ENCODE measurements at places on chromosomes 6 and 20.

DNA sequence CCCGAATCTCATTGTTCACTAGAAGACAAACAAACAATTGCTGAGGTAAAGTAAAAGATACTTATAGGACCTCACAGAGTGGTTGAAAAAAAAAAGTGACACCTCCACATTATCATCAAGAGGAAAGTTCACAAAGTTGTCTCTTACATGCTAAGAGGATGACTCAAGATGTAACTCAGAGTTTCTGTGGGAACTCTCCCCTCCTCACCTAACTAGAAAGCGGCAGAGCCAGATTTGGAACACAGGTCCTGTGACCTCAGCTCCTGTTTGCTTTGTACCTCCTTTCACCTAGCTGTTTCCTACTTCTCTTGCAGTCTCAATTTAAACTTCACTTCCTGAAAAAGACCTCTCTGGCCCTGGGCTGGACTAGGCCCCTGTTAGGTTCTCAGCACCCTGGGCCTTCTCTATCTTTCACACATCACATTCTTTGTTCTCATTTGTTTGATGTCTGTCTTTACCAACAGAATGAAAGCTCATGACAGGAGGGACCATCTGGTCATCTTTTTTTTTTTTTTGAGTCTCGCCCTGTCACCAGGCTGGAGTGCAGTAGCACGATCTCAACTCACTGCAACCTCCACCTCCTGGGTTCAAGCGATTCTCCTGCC lies 60.8 kb downstream of the CD24 start:
- peak; percentile 75 for ATAC-seq
- H3K4me1 ChIP-seq = no peaks in the 10 kb centered on the region
- peaks cover 2% of the 10 kb centered on the region for H3K27me3 ChIP-seq
- H3K36me3 ChIP-seq = no peaks in the 10 kb centered on the region
- H3K4me3 ChIP-seq = no peak overlapping the region

DNA sequence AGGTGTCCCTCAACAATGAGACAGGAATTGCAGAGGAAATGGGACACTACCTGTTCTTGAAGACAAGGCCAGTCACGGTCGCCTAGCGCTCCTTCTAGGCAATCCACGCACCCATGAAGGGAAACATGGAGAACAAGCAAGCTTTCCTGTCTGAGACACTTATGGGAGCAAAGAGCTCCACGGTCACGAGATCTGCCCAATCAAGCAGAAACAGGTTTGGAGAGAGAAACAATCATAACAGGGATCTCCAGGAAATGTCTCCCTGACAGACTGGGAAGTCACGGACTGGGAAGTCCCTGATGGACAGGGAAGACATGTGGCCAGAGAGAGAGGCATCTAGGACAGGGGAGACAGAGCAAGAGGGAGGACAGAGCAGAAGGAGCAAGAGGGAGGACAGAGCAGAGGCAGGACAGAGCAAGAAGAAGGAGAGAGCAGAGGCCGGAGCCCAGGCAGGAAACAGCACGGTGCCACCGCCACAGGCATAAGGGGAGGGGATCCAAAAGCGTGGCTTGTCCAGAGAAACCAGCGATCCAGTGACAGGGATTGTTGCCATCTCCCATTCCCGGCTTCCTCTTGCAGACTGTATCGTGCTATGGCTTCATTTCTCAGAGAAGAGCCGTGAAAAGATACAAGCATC lies 167.8 kb upstream of the ZNF337 start:
- H3K36me3 ChIP-seq = no peaks in the 10 kb centered on the region
- peaks cover 22% of the 10 kb centered on the region for H3K4me1 ChIP-seq
- no peak for ATAC-seq
- peak overlapping the region; percentile 58 for H3K4me3 ChIP-seq

DNA sequence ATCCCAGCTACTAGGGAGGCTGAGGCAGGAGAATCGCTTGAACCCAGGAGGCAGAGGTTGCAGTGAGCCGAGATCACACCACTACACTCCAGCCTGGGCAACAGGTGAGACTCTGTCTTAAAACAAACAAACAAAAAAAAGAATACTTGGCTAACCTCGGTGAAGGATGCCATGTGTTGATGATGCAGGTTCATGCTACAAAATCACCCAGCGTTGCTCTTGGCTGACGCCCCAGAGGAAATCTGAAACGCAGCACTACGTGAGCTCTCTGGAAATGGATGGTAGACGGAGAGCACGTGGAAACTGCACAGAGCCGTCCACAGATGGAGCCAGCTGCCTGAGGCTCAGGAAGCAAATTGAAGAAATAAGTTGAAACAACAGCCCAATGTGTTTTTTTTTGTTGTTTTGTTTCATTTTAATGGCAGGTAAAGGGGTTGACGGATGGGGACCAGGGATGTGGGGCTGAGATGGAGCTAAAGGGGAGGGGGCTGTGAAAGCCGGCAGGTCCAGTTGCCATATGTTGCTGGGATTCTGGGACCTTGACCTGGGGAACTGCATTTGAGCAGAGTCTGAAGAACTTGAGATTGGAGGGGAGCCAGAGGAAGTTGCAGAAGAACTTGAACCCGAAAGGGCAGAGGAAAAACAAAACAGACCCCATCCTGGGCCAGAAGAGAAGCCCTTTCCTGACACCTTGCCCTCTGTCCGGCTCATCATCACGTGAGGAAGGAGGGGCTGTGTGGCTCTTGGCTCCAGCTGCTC lies 12.8 kb upstream of the MANBAL start:
- no peaks in the 10 kb centered on the region for H3K27me3 ChIP-seq
- no peaks in the 10 kb centered on the region for H3K36me3 ChIP-seq
- H3K4me3 ChIP-seq = peak overlapping the region; percentile 19
- peak; percentile 29 for ATAC-seq
- H3K27ac ChIP-seq = peak overlapping the region; percentile 50
- peaks cover 8% of the 10 kb centered on the region for H3K4me1 ChIP-seq

DNA sequence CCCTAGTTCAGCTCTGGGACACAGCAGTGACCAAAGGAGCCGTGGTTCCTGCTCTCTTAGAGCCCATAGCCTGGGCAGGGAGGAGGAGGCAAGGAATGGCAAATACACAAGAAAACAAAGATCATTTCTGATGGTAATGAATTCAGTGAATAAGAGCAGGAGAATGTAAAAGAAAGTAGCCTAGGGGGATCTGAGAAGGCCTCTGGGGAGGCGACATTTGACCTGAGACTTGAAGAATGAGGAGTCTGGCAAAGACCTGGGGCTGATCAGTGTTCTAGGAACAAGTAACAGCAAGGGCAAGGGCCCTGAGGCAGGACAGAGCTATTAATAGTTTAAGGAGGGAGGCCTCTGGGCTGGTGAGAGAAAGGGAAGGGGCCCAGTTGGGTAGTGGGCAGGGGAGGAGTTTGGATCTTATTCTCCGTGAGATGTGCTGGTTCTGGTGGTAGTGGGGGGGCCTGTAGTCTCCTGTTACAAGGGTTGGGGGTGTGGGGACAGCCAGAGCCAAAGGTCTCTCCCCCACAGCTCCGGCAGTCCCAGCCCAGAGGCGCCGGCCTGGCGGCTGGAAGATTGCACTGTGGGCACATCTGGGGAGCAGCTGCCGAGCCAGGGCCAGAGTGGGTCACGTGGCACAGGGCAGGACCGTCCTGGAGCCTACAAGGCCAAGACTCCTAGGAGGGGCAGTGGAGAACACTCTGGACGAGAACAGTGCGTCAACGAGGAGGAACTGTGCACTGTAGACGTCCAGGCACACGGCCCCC lies 9.3 kb upstream of the ID1 start:
- H3K4me3 ChIP-seq = no peak overlapping the region
- H3K27me3 ChIP-seq = peaks cover 4% of the 10 kb centered on the region
- H3K4me1 ChIP-seq = no peaks in the 10 kb centered on the region
- no peak for ATAC-seq

GRCh38 chr6:85390105-85390728 lies 59.7 kb upstream of the NT5E start:
- no peak overlapping the region for H3K27ac ChIP-seq
- peaks cover 5% of the 10 kb centered on the region for H3K4me1 ChIP-seq
- no peak for ATAC-seq
- no peak overlapping the region for H3K4me3 ChIP-seq
- peaks cover 11% of the 10 kb centered on the region for H3K27me3 ChIP-seq

GRCh38 chr6:111342913-111343312 lies 140.1 kb downstream of the REV3L start:
- H3K27ac ChIP-seq = peak overlapping the region; percentile 82
- no peaks in the 10 kb centered on the region for H3K27me3 ChIP-seq
- peaks cover 18% of the 10 kb centered on the region for H3K4me1 ChIP-seq
- peak overlapping the region; percentile 35 for H3K4me3 ChIP-seq
- ATAC-seq = peak; percentile 55

DNA sequence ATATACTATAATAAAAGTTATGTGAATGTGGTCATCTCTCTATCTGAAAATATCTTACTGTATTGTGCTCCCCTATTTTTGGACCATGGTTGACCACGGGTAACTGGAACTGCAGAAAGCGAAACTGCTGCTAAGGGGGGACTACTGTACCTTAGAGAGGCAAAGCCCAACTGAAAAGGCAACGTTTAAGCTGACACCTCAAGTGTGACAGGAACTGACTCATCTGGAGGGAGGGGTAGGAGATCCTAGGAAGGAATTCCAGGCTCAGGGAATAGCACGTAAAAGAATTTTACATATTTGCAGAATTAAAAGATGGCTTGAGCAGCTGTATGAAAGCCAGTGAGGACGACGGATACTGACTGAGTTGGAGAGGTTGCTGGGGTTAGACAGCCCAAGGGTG lies 34.8 kb downstream of the ELOVL2 start:
- H3K4me3 ChIP-seq = no peak overlapping the region
- H3K27ac ChIP-seq = no peak overlapping the region
- no peak for ATAC-seq
- H3K4me1 ChIP-seq = no peaks in the 10 kb centered on the region
- H3K36me3 ChIP-seq = no peaks in the 10 kb centered on the region

GRCh38 chr6:43215066-43215465 lies 14.2 kb downstream of the DNPH1 start:
- peaks cover 37% of the 10 kb centered on the region for H3K36me3 ChIP-seq
- no peaks in the 10 kb centered on the region for H3K4me1 ChIP-seq
- H3K27ac ChIP-seq = no peak overlapping the region
- no peak for ATAC-seq
- H3K27me3 ChIP-seq = no peaks in the 10 kb centered on the region

- no peak overlapping the region for H3K4me3 ChIP-seq
- no peaks in the 10 kb centered on the region for H3K4me1 ChIP-seq
- H3K36me3 ChIP-seq = no peaks in the 10 kb centered on the region
- no peak overlapping the region for H3K27ac ChIP-seq
These were observed 263.5 kb downstream of the TFAP2A start for GRCh38 chr6:10151144-10151915.

Measured in activated T-helper 17 cell treated with anti-CD3 and anti-CD28 coated beads, Interleukin-2, amount 50 U/mL, for 72 hours (primary cell).